Activated CD8-positive, alpha-beta T cell treated with anti-CD3 and anti-CD28 coated beads, Interleukin-2, amount 10 ng/mL, durations not matched to agents 7 days and 5 days (primary cell): ENCODE measurements at places on chromosomes 5 and 9.

DNA sequence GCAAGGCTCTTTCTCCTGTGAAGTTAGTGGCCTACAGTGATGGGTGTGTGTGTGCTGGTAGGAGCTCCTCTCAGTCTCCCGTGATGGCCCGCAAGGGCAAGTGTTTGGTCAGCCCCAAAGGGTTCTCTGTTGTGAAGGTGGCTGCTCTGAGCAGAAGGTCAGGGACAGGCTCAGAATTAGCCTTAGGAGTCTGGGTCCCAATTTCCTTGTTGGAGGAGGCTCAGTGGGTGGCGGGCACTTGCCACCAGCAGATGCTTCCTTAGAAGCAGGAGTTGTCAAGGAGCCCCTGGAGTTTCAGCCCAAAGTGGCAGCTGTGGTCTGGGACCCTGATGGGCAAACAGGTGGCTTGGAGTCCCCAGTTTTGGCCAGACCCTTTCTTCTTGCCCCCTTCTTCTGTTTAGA lies 154.4 kb downstream of the MACROH2A1 start:
- DNase-seq: no peak

DNA sequence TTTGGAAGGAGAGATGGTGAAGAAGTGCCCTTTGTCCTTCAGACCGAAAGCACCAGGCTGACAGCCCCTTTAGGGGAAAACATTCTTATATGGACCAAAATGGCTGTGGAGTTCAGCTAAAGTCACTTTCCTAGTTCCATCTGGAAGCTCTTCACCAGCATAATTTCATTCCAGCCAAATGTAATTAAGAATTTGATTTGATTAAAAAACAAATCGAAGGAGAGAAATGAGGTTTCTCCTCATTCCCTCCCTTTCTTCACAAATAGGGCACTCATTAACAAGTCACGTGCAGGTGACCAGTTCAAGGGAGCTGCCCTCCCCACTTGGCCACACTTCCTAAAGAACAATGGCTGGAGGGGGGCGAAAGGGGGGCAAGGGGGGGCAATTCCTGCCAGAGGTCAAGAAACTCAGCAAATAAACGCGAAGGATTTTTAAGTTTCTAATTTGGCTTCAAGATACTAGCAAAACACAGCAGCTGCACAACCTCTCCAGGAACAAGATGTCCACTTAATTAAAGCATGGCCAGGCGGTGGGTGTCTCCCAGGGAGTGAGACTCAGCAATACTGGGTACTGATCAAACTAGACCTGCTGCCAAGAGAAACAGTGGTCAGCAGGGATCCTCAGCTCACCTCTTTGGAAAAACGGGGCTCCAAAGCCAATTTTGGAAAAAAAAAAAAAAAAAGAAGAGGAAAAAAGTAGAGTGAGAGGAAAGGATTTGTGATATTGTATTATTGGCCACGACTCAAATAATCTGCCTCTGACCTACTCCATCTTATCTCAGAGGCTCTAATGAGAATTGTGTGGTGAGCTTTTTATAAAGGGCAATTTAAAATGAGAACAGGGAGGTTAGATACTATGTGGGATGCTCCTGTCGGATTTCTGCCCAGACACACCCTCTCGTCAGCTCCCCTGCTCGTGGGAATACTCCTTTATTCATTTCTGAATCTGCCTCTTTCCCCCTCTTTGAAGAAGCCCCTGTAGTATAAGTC lies 254.3 kb downstream of the ZSWIM6 start:
- DNase-seq: no peak

DNA sequence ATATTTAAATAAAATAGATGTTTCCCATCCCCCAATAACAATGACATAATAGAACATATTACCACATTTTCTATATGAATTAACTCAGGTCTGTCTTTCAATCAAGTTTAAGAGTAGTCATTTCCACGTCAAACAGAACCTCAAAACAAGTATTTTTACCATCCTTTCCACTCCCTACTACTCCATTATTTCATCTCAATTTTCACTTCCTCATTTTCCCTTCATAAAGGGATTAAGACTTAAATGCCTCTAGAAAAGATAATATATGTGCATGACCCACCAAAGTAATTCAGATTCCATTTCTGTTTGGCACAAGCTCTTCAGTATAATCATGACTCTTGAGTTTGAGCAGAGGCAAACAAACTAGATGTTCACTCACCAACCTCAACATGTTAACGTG lies 40.4 kb downstream of the ELOVL7 start:
- no peak for DNase-seq

DNA sequence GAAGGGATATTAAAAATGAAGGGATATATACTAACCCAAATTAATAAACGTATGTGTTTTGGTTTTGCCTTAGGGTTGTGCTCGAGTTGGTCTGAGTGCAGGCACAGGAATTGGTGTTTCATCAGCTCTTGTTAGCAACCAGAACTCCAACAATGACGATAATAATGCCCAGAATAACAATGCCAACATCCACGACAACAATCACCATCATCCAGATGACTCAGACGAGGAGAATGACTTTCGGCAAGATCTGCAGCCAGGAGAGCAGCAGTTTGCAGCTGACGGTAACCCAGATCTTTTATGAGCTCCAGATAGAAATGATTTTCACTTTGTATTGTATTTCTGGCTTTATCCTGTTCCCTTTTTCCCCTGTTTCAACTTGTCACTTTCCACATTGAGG lies 33.2 kb downstream of the FBXO38 start:
- DNase-seq: no peak

DNA sequence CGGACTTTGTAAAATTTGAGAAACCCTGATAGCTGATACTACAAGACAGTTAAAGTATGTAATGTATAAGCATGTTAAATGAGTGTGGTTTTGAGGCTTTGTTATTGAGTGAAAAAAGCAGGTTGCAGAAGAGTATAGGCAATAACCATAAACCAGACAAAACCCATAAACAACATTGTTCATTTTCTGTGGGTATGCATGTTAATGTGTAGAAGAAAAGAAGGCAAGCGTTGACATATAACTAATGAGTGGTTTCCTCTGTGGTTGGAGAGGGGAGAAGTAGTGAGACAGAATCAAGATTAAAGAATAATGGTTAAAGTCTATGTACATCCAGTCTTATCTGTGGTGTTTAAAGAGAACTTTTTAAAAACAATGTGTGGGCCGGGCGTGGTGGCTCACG lies 26.2 kb downstream of the RAD23B start:
- no peak for DNase-seq

DNA sequence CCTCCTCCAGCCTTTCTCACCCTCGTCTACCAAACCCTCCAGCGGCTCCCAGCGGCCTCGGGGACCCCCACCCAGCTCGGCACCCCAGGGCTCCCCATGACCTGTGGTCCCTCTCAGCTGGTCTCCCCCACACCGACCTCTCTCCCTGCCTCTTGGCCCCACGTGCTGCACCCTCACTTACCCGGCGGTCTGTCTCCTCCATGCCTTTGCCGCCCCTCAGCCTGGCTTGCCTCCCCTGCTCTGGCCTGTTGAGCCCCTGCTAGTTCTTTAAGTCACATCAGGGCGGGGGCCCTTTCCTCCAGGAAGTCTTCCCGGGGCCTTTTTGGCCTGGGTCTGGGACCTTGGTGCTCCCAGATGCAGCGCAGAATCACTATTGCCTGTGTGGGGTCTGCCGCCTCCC lies 81.5 kb downstream of the LMX1B start:
- DNase-seq: no peak

DNA sequence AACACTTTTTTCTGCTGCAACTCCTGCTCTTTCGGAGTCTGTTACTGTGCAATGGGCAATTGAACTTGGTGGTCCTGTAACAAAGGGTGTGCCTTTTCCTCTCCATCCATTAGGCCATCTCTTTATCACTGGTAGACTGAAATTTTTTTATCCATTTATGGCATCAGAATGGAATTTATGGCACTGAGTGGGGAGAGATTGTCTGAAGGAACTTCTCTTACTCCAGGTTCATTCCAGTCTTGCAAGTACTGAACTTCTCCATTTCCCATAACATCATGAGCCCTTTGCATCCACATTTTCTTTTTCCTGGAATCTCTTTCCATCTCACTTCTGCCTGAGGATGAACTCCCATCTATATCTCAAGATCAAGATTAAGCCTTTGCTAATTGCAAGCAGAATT lies 10.0 kb downstream of the SLC46A2 start:
- no peak for DNase-seq

GRCh38 chr9:124054582-124055227 lies 43.1 kb downstream of the LHX2 start:
- DNase-seq: no peak

DNA sequence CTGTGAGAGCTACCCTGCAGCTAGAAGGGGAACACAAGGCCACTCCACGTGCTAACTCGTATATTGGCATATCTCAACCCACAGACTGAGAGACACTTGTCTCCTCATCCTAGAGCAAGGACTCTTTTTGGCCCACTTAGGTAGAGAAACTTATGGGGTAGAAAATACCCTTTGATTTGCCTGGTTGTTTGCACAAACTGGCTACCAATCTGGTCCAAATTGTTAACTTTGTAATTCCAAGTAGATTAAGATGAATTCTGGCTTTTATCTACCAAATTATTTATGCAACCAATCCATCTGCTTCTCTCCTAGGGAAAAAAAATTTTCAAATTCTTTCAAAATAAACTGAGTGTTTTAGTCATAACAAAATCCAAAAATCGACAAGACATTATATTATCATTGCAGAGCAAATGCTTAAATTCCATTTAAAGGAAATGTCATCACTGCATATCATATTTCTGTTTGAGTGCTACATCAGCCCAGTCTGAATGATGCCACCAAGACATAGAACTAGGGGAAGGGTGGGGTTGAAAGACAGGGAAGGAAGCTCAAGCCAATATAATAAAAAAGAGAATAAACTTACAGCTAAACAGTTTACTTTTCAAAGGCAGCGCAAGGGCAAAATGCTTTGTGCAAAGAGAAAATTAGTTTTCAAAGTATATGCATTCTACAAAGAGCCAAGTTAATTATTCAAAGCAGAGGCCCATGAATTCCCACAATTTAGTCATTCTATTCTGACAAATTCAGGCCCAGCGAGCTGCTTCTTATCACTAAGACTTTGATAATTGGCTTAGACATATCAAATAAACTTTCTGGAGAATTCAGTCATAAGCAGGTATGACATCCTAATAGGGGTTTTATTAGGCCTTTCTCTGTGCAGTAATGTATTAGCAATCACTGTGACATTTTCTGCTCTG lies 198.0 kb downstream of the CAAP1 start:
- no peak for DNase-seq

DNA sequence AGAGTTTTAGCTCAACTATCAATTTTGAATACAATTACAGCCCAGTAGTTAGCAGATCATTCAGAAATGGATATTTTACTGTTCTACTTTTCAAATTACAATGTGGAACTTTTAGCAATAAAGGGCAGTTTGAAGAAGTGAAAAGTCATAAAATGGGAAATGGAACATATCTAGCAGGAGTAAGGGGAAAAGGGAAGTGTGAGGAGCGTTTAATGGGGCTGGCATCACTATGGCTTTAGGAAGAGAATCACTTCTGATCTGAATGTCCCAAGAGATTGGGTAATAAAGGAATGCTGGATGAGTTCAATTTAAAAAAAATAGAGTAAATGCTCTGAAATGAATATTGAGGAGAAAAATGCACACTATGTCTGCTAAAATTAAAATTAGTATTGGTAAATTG lies 77.4 kb downstream of the ATPSCKMT start:
- DNase-seq: no peak
